ENCODE measurements at places on chromosomes 16 and 17.

GRCh38 chr16:56022818-56023217, 147.6 kb upstream of the CES5A start:
- no peak for DNase-seq

GRCh38 chr17:70270554-70270953, 101.2 kb downstream of the KCNJ2 start:
- no peak for DNase-seq

DNA sequence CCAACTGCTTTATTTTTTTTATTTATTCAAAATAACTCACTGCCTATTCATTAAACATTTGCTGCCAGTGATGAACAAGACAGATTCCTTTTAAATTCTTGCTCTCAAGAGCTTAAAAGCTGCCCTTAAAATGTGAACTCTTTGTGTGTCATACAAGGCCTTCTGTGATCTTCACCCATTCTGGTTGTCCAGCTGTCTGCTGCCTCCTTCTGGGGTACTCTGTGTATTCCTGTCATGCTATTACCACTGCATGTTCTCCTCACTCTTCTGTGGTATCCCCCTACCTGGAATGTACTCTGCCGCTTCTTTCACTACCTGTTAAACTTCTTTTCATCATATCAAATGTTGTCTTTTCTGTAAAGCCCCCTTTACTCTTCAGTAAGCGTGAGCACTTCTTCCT, 165.8 kb downstream of the CHD9 start:
- no peak for DNase-seq

- peak; percentile 41 for DNase-seq
Measured at GRCh38 chr16:73605309-73605708, 557.4 kb upstream of the ZFHX3 start.

DNA sequence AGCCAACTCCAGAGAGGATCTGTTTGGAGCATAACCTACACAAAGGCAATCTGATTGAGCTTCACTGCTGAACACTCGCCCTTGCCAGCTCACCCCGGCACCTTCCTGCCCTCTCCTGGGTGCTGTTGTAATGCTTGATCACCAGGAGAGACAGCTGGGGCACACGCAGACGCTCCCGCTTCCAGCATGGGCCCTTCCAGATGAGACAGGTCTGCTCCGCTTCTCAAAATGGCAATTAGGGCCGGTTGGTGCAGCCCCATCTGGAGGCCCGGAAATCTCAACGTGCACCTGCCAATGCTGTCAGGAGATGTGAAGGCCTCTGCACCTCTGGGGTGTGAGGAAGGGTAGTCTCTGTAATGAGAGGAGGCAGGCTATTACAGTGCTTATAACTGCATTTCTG, 206.1 kb downstream of the ABCC12 start:
- DNase-seq: no peak

DNA sequence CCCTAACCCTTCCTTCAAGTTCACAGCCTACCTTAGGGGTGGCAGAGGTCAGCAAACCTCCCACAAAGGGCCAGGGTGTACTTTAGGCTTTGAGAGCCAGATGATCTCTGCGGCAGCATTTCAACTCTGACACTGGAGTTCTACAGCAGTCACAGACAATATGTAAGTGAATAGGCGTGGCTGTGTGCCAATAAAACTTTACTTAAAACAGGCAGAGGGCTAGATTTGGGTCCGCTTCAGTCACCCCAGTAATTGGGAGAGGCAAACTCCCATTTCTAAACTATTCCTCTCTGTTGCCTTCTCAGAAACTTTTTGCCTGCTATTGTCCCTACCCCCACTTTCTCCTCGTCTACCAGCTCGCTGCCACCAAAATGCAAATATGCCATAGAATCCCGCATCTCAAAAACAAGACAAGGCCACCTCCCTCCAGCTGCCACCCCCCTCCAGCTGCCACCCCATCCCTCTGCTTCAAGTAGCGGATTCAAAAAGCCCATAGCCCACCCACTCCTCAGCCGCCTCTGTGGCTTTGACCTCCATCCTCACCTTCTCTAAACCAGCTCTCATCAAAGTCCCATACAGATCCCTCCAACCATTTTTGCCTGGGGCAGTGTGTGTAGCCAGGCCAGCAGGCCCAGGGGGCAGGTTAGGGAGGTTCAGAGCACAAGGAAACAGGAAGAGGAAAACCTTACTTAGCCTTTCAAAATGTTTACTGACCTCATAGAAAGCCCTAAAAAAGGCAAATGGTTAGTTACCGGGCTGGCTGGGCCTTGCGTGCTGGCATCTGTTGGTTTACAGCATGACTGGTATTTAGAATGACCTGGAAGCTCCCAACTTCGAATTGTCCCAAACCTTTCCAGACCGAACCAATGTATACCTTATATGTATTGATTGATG, 19.9 kb upstream of the DNAH17 start:
- no peak for DNase-seq

DNA sequence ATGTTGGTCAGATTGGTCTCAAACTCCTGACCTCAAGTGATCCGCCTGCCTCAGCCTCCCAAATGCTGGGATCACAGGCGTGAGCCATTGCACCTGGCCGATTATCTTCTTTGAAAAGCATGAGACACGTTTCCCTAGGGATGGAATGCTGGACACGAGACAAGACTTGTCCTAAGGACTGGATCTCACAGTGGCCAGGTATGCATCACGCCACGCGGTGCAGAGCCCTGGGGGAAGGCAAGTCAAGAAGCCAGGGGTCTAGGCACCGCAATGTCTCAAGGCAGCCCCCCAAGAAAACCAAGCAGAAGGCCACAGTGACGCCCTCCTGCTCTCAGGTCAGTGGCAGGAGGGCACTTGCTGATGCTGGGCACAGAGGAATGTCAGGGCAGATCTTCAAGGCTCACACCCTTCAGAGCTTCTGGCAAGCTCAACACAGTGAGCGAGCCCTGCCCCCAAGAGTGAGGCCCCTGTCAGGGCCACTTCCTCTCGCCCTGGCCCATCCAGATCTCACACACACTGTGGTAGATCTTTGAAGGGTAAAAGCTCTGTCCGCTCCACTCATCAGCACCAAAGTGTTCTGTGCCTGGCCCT, 134.7 kb downstream of the ZNF778 start:
- no peak for DNase-seq

- DNase-seq: no peak
Measured at GRCh38 chr16:35691057-35691456, 2231.6 kb downstream of the TP53TG3F start.

DNA sequence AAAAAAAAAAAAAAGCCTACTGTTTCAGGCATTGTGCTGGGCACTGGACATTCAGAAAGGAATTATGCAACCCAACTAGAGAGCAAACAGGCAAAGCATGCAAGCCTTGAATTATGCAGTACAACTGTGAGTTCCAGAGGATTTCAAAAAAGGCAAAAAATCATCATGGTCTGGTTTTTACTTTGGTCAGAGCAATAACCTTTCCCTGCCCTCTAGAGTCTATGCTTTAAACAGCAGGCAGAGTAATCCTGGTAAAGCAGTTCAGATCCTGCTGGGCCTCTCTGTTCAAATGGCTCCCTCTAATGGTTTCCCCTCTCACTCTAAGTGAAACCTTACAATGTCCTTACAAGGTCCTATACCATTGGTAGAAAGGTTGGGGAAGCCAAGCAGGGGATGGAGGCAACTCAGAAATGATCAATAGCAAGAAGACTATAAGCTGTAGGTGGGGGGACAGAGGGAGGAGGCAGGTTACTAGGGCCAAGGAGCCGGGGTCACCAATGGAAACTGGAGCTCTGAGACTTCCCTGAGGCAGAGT, 4.6 kb upstream of the TAF15 start:
- peak; percentile 72 for DNase-seq

GRCh38 chr16:77951788-77952187, 70.6 kb upstream of the CLEC3A start:
- DNase-seq: no peak

Data from iPS DF 6.9 (cell line).